ENCODE measurements at places on chromosomes 7 and 10. TPM values are rescaled to one million over a fixed set of nuclear protein-coding genes. Genes with fewer than 3 reads are reported as not detected.

CYP3A4 gene
- total RNA-seq, result not detected

SLC26A5 gene
- total RNA-seq, result 0.46 TPM

ARHGAP19 gene
- total RNA-seq, result 13.1 TPM

CHCHD2 gene
- total RNA-seq, result 160 TPM

C7orf57 gene
- total RNA-seq, result 5.8 TPM

SH2B2 gene
- 10.8 TPM for total RNA-seq

C10orf67 gene
- 1.2 TPM for total RNA-seq

KLHL7 gene
- 81.0 TPM for total RNA-seq

MLXIPL gene
- total RNA-seq, result 0.69 TPM

MOGAT3 gene
- total RNA-seq, result not detected

RELN gene
- total RNA-seq, result 77.0 TPM

ADAM22 gene
- total RNA-seq, result 103 TPM

CHCHD1 gene
- 20.8 TPM for total RNA-seq

SLC18A3 gene
- 2.8 TPM for total RNA-seq

STOX1 gene
- total RNA-seq, result 15.7 TPM

NPTX2 gene
- 32.1 TPM for total RNA-seq

CYP2W1 gene
- total RNA-seq, result not detected

KMT2C gene
- 63.7 TPM for total RNA-seq

ANKRD30A gene
- total RNA-seq, result not detected

FMC1 gene
- 20.3 TPM for total RNA-seq

LEP gene
- not detected for total RNA-seq

ZNF37A gene
- 32.8 TPM for total RNA-seq

BRAT1 gene
- 19.1 TPM for total RNA-seq

NRCAM gene
- 205 TPM for total RNA-seq

NODAL gene
- total RNA-seq, result 3.5 TPM

TMEM213 gene
- total RNA-seq, result not detected

SCD gene
- 229 TPM for total RNA-seq

CFAP43 gene
- total RNA-seq, result 27.7 TPM

LLCFC1 gene
- total RNA-seq, result not detected

HOXA6 gene
- total RNA-seq, result not detected

WDR86 gene
- 21.2 TPM for total RNA-seq

ZEB1 gene
- 107 TPM for total RNA-seq

LOXL4 gene
- 0.46 TPM for total RNA-seq

RGR gene
- 1.6 TPM for total RNA-seq

ZNF804B gene
- total RNA-seq, result 8.3 TPM

DGKI gene
- 93.9 TPM for total RNA-seq

NPY4R gene
- total RNA-seq, result 1.2 TPM

GRID1 gene
- 20.1 TPM for total RNA-seq

BTBD16 gene
- total RNA-seq, result not detected

CLEC2L gene
- 9.7 TPM for total RNA-seq

PRR15 gene
- not detected for total RNA-seq

CLDN15 gene
- total RNA-seq, result 4.2 TPM

PRPS1L1 gene
- not detected for total RNA-seq

ANLN gene
- total RNA-seq, result 8.3 TPM

NPC1L1 gene
- not detected for total RNA-seq

HTR5A gene
- total RNA-seq, result 2.5 TPM
